Left lobe of liver (tissue), 2 donors: ENCODE measurements at places on chromosomes 13 and 19. TPM values are rescaled to one million over a fixed set of nuclear protein-coding genes. Genes with fewer than 3 reads are reported as not detected.

GRCh38 chr19:45553464-45553863 is 31.1 kb downstream of the OPA3 start:
- DNase-seq = no peak

- no peak for DNase-seq
These were observed at the start of gene ARHGEF18 for GRCh38 chr19:7348587-7349230. TSS of gene ARHGEF18 (plus strand) at chr19:7348937. CDS start at chr19:7362891, 13,954 bp downstream.

FAM216B gene
- total RNA-seq = not detected

- DNase-seq = no peak
These were observed 254.7 kb upstream of the SGCG start for GRCh38 chr13:22925881-22926747.

GRCh38 chr13:73703606-73704005 is 430.6 kb downstream of the KLF12 start:
- no peak for DNase-seq

GRCh38 chr13:99385940-99386339 is 78.7 kb upstream of the GPR183 start:
- no peak for DNase-seq

GRCh38 chr19:1768248-1768647 is 14.9 kb downstream of the ONECUT3 start:
- DNase-seq = no peak

FGF14 gene
- total RNA-seq = 0.48 TPM

GRCh38 chr13:40777166-40777808 is 6.3 kb upstream of the MRPS31 start:
- DNase-seq = no peak
